ENCODE measurements at places on chromosomes 4 and X. TPM values are rescaled to one million over a fixed set of nuclear protein-coding genes. Genes with fewer than 3 reads are reported as not detected.
A peak's percentile ranks its signal among the peaks of the same experiment; 100 is the strongest.

- no peaks in the 10 kb centered on the region for H3K4me1 ChIP-seq
- H3K4me3 ChIP-seq = peak overlapping the region; percentile 97
- peak overlapping the region; percentile 92 for H3K27ac ChIP-seq
- DNase-seq = no peak
Observed at GRCh38 chr4:53378171-53378482, 686 bp downstream of the FIP1L1 start.

DNA sequence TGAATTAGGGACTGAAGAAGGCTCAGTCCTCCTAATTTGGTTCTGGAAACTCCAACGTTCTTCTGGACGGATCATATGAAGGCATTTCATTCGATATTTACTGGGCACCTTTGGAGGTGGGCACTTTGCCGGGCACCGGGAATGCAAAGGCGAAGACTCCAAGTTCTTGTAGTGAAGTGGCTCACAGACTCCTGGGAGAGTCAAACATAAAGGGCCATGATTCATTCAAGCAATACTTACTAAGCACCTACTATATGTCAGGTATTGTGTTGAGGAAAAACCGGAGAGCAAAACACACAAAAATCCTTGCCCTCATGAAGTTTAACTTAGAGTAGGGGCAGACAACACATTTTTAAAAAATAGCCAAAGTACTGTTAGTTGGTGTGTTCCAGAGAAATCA lies 17.0 kb upstream of the ERCC6L start:
- no peaks in the 10 kb centered on the region for H3K27me3 ChIP-seq
- no peaks in the 10 kb centered on the region for H3K36me3 ChIP-seq
- no peak overlapping the region for H3K4me3 ChIP-seq
- no peaks in the 10 kb centered on the region for H3K4me1 ChIP-seq
- H3K27ac ChIP-seq = no peak overlapping the region

DNA sequence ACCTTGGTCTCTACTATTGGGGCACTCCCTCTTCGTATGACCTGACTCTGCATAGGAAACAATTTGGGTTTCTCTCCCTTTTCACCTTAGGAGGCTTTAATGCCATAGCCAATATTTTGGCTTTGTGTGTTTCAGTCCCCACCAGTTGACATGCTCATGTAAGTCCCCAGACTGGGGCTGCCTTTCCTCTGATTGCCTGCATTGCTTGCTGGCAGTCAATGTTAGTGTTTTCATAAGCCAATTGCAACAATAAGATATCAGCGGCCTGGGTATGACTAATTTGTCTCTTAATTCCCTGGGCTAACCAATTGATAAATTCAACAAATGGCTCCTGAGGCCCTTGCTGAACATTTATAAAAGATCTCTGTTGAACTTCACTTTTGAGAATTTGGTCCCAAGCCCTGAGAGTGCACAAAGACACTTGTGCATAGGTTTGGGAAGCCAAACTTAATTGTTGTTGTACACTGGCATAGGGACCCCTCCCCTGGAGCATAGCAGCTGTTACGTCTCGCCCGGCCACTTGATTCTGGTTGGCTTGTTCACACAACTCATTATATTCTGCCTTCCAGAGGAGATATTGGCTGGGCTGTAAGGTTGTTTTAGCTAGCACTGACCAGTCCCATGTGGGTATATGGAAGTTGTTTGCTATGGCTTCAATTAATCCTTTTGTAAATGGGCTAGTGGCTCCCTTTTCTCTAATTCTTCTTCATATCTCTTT lies 206.2 kb downstream of the PABPC4L start:
- no peak overlapping the region for H3K27ac ChIP-seq
- DNase-seq = no peak
- no peaks in the 10 kb centered on the region for H3K4me1 ChIP-seq
- no peak overlapping the region for H3K4me3 ChIP-seq

DNA sequence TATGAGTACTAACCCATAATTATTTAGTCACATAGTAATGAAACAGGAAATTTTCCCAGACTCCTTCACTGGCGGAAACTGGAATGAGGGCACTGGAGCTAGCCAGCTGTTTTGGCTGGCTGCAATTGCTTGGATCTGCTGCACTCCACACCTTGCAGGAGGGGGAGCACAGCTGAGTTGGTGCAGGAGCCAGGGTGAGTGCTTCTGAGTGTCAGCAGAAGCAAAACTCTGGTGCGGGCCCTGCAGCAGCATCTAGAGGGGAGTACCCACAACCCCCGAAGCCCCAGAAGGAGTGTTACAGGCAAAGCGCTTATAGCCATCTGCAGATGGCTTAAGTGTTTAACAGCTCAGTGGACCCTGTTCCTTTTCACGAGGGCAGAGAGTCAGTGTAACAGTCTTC lies 96.1 kb downstream of the RPA4 start:
- no peaks in the 10 kb centered on the region for H3K4me1 ChIP-seq
- no peak overlapping the region for H3K27ac ChIP-seq
- no peak overlapping the region for H3K4me3 ChIP-seq
- no peak for DNase-seq
- no peaks in the 10 kb centered on the region for H3K27me3 ChIP-seq
- H3K36me3 ChIP-seq = no peaks in the 10 kb centered on the region

- H3K4me3 ChIP-seq = no peak overlapping the region
- no peak for DNase-seq
- H3K27ac ChIP-seq = peak overlapping the region; percentile 22
- H3K36me3 ChIP-seq = no peaks in the 10 kb centered on the region
- H3K27me3 ChIP-seq = no peaks in the 10 kb centered on the region
Observed at GRCh38 chr4:102757681-102758080, 3.1 kb downstream of the MANBA start.

DNA sequence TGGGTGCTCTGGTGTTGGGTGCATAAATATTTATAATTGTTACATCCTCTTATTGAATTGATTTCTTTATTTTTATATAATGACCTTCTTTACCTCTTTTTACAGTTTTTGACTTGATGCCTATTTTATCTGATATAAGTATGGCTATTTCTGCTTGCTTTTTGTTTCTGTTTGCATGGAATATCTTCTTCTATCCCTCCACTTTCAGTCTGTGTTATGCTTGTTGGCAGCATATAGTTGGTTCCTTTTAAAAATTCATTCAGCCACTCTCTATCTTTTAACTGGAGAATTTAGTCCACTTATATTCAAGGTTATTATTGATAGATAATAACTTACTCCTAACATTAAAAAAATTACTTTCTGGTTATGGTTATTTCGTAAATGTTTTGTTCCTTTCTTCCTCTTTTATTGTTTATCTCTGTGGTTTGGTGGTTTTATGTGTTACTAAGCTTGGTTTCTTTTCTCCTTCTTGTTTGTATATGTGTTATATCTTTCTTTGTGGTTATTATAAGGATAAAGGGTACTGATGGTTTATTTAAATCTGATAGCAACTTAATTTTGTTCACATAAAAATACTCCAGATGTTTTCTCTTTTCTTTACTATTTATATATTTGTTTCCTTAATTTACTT lies 69.5 kb downstream of the IL15 start:
- no peaks in the 10 kb centered on the region for H3K27me3 ChIP-seq
- H3K36me3 ChIP-seq = no peaks in the 10 kb centered on the region
- no peak overlapping the region for H3K4me3 ChIP-seq
- no peak overlapping the region for H3K27ac ChIP-seq
- no peaks in the 10 kb centered on the region for H3K4me1 ChIP-seq

DNA sequence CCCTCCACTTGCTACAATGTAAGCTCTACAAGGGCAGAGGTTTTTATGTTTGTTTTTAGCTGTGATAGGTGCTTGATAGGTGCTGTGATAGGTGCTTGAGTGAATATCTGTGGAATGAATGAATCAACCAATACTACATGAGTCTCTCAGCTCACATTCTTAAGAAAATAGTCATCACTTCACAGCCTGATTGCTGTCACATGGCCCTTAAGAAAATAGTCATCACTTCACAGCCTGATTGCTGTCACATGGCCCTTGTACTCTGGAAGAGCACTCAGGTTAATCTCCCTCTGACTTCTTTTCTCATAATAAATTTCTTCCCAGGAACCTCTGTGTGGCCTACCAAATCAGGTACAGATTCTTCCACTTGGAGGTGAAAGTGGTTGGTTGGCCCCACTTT lies 335.2 kb downstream of the TENM3 start:
- H3K4me3 ChIP-seq = no peak overlapping the region
- H3K4me1 ChIP-seq = no peaks in the 10 kb centered on the region
- no peak overlapping the region for H3K27ac ChIP-seq

DNA sequence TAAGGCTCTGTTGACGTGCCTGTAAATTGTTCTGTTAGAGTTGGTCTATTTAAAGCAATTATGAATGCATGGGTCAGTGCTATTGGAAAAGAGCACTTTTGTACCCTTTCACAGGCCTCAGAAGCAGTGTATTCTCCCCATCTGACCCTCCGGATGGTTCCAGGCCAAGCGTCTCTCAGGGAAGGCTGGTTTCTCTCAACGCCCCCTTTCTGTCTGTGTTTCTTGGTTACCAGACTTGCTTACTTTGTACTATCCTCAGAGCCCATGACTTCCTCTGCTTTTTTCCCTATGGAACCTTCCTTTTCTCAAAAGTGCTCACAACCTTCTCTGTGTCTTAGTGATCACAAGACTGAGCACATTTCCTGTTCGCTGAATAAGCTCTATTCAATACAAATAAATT lies 559.3 kb upstream of the ZFP42 start:
- H3K27me3 ChIP-seq = no peaks in the 10 kb centered on the region
- no peak for DNase-seq
- H3K36me3 ChIP-seq = no peaks in the 10 kb centered on the region

DNA sequence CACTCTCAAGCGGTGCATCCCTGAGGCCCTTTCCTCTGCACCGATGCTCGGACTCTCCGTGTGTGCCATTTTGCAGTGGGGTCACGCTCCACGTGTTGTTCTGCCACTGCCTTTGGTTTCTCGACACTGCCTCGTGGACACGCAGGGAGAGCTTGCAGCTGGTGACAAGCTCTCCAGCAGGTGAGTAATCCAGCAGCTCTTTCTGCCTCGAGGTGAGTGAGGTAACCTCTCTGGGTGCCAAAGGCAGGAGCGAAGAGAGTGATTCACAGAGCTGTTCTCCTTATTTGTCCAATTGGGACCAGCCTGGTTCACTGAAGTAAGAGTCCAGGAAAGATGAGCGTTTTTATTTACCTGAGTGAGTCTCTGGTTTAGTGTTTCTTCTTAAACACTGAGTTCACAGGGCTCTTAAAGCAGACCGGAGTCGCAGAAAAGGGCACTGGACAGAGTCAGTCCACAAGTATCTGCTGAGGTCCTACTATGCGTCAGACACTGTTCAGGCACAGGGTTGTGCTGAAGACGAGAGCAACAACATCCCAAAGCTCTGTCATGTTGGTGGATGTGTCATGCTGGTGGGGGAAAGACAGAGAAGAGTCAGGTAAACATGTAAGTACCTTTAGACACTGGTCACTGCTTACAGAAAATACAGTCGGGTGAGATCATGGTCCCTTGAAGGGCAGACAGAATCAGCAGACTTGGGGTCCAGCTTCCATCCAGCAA lies 61.8 kb downstream of the FHDC1 start:
- H3K27me3 ChIP-seq = no peaks in the 10 kb centered on the region
- peak overlapping the region; percentile 91 for H3K27ac ChIP-seq
- peaks cover 6% of the 10 kb centered on the region for H3K4me1 ChIP-seq
- H3K36me3 ChIP-seq = no peaks in the 10 kb centered on the region
- H3K4me3 ChIP-seq = no peak overlapping the region

GRCh38 chr4:150679765-150680343 lies 97.9 kb downstream of the MAB21L2 start:
- H3K27ac ChIP-seq = no peak overlapping the region
- no peaks in the 10 kb centered on the region for H3K4me1 ChIP-seq
- H3K27me3 ChIP-seq = no peaks in the 10 kb centered on the region
- H3K36me3 ChIP-seq = peaks cover 5% of the 10 kb centered on the region
- no peak overlapping the region for H3K4me3 ChIP-seq

GRCh38 chr4:113825272-113825671 lies 63.7 kb upstream of the CAMK2D start:
- H3K36me3 ChIP-seq = no peaks in the 10 kb centered on the region
- no peak for DNase-seq
- no peak overlapping the region for H3K27ac ChIP-seq
- H3K4me3 ChIP-seq = no peak overlapping the region
- no peaks in the 10 kb centered on the region for H3K4me1 ChIP-seq

DNA sequence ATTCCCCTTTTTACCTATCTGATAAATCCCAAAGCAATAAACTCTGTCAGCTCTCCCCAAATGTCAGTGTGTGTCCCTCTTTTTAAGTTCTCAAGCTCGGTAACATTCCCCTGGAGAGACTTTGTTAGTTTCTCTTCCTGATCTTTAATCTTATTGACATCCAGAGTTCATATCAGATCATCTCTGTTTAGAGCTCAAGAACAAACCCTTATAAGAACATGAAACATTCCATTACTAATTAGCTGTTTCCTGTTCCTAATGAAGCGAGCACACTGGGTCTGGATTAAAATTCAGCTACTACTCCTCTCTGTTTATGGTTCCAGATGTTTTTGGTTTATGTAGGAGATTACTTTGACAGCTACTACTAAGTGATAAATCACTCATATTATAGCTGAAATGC lies 681.5 kb downstream of the DACH2 start:
- no peaks in the 10 kb centered on the region for H3K4me1 ChIP-seq
- no peak for DNase-seq
- H3K36me3 ChIP-seq = no peaks in the 10 kb centered on the region
- H3K4me3 ChIP-seq = no peak overlapping the region
- H3K27me3 ChIP-seq = no peaks in the 10 kb centered on the region

GRCh38 chrX:138885886-138886285 lies 174.4 kb upstream of the FGF13 start:
- no peaks in the 10 kb centered on the region for H3K27me3 ChIP-seq
- DNase-seq = no peak
- H3K36me3 ChIP-seq = no peaks in the 10 kb centered on the region
- H3K4me1 ChIP-seq = no peaks in the 10 kb centered on the region
- no peak overlapping the region for H3K4me3 ChIP-seq

GRCh38 chrX:10401239-10401638 lies 219.1 kb downstream of the MID1 start:
- no peaks in the 10 kb centered on the region for H3K4me1 ChIP-seq
- H3K36me3 ChIP-seq = no peaks in the 10 kb centered on the region
- no peaks in the 10 kb centered on the region for H3K27me3 ChIP-seq
- no peak overlapping the region for H3K27ac ChIP-seq

Gene ETDB
- not detected for total RNA-seq

Gene FAM47A
- not detected for total RNA-seq

Gene DRD5
- total RNA-seq = not detected

Gene JADE1
- total RNA-seq = 51.2 TPM

Data from breast epithelium (tissue), 4 donors.